Activated CD8-positive, alpha-beta memory T cell treated with anti-CD3 and anti-CD28 coated beads for 1 hour (primary cell): ENCODE measurements at places on chromosomes 16 and 17.

- no peak for DNase-seq
Observed at GRCh38 chr16:1851793-1852192, 20.2 kb downstream of the MEIOB start.

DNA sequence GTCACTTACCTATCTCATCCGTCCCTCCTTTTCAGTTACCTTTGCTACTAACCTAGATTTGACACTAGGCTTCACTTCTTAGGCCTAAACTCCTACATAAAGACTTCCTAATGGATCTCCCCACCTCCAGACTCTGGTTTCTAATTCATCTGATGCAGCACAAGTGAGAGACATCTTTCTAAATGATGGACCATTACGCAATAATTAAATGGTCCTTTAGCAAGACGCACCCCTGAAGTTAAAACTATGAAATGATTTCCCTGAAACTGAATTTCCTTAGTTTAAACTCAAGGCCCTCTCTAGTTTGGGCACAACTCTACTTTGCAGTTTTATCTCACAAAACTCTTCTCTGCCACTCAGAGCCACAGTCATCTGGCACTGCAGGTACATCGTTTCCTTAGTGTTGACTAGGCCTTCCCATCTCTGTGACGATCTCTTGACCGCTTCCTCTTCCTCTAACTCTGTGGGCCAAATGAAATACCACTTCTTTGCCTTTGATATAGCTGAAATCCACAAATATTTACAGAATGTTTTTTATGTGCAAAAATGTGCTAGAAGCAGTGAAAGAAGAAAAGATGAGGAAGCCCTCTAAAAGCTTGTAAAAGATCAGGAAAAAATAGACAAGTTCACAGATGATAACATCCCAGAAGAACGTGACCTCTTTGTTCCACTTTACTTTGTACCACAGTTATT is 3.3 kb downstream of the SYNRG start:
- DNase-seq: no peak

DNA sequence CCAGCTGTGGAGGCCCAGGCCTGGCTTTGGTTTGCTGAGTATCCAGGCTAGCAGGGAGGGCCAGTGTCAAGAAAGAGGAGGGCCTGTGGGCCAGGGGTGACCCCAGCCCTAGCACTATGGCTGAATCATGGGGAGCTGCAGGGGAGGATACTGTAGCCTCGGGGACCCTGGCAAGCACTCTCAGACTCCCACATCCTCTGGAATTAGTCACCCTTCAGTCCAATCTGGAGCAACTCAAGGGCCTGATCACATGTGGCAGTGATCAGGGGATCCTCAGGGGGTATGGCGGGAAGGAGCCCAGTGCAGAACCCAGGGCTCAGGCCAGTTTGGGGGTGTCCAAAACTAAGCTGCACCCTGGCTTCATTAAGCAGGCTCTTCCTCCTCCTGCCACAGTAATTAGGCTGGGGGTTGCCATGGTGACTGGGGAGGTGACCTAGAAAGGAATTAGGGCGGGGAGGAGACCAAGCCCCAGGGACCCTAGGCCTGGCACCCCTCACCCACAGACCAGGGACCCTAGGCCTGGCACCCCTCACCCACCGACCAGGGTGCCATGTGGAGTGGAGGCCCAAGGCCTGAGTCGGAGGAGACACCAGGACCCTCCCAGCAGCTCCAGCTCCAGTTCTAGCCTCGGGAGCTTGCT is 5.8 kb downstream of the NLGN2 start:
- DNase-seq: no peak

GRCh38 chr17:2549392-2550211 is 37.9 kb upstream of the METTL16 start:
- no peak for DNase-seq

DNA sequence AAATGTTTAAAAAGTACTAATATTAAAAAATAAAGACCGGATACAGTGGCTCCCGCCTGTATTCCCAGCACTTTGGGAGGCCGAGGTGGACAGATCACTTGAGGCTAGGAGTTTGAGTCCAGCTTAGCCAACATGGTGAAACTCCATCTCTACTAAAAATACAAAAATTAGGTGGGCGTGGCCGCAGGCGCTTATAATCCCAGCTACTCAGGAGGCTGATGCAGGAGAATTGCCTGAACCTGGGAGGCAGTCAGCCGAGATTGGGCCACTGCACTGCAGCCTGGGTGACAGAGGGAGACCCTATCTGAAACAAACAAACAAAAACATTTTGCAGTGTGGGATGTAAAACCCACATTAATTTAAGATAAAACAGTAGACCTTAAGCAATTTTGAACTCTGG is 11.8 kb downstream of the CDC27 start:
- no peak for DNase-seq

DNA sequence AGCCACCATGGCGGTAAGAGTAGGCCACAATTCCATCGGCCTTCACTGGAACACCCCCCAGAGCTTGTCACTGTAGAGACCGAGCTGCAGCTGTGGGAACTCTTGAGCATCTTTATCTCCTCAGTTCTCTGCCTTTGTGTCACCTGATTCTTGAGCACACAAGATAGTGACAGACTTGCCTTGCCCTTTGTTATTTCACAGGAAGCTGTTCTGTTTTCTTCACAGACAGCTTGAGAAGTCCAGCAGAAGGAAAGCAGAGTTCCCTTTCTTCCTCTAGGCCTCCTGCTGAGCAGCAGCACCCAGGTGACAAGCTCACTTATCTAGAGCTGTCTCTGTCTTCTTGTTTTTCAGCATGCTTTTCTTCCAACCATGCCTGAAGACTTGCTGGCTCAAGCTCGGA is 38.4 kb upstream of the ENDOV start:
- no peak for DNase-seq

- no peak for DNase-seq
Observed at GRCh38 chr16:77721752-77722308, 484 bp upstream of the NUDT7 start.

DNA sequence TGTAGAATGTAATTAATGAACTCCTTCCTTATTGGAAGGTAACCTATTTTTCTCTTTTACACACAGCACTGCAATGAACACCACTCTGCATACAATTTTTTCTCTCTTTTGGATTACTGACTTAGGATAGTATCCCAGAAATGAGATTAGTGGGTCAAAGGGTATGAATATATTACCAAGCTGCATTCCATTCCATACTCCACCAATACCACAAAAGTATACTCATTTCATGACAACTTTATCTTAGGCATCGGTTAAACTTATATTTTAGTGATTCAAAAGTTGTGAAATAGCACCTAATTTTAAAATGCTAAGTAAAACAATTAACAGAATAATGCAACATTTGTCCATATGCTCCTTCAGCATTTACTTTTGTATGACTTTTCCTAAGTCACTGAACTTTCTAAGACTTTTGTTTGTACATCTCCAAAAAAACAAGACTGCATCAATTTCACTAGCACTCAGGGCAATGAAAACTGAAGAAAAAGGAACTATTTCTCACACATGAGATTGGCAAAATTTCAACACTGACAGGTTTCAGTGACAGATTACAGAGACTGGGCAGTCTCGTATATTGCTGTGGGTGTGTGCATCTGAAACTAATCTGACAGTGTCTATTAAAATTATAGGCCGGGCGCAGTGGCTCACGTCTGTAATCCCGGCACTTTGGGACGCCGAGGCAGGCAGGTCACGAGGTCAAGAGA is 32.1 kb downstream of the HELZ start:
- no peak for DNase-seq

- no peak for DNase-seq
Observed at GRCh38 chr17:81635973-81636504, 873 bp downstream of the NPLOC4 start.

DNA sequence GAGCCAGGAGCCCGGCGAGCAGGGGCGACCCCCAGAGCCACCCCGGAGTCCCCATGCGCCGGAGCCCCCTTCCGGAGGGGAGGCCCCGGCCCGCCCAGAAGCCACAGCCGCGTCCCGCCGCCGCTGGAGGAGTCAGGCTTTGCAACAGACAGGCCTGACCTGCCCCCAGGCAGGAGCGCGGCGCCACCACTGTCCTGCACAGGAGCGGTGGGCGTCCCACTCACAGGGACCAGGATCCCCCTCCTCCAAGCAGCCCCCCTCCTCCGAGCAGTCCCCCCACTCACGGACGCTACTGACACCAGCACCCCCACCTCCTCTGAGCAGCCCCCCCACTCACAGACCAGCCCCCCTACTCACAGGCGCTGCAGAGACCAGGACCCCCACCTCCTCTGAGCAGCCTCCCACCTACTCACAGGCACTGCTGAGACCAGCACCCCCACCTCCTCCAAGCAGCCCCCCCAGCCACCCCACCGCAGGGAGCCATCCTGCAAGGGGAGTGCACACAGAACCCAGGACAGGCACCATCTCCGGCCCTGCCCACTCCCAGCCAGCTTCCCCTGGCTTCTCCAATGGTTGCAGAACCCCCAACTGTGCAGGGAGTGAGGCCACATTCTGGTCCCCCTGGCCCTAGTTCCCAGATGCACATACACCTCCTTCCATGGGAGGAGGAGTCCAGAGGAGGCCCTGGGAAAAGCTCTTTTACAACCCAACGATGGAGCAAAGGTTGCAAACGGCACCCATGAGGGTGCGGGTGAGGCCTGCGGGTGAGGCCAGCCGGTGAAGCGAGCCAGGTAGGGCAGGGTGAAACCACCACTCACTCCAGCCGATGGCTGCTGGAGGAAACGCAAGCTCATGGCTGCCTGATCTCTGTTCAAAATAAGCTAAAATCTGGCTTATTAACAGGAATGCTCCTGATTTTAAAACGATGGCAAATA is 69.9 kb downstream of the ABR start:
- no peak for DNase-seq

- no peak for DNase-seq
Observed at GRCh38 chr17:55168958-55169687, 95.6 kb upstream of the HLF start.

DNA sequence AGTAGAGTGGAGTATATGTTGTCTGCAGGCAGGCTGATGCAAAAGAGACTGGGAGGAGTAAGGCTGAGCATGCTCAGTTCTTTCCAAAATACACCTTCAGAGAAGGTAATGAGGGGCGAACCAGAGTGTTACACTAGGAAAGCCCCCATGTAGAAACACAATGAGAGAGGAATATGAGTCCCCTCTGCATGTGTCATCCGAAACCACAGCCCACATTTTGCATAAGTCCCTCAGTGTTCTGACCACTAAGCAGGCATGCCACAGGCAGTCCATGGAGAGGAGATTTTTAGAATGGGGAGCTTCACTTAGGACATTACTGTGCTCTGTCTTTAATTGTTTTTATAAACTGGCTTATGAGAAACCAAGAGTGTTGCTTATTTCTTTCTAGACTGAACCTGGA is 32.0 kb downstream of the SLC6A2 start:
- no peak for DNase-seq

- DNase-seq: no peak
Observed at GRCh38 chr16:23114131-23114904, 34.9 kb downstream of the USP31 start.

- DNase-seq: no peak
Observed at GRCh38 chr16:51312363-51313150, 161.5 kb upstream of the SALL1 start.

DNA sequence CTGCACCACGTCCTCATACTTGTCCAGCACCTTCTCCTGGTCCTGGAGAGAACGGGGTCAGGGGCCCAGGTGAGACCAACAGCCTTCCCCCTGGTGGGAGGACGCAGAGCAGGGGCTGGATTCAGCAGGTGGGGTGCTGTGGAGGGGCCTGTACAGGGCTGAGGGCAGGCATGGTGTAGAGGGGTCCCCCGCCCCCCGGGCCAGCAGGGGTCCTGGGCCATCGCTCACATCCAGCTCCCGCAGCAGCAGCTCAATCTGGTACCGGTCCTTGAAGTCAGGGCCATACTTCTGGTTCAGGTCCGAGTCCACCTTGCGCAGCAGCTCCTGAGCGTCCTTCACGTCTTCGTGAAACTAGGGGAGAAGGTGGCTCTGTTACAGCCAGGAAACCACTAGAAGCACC is 41.6 kb downstream of the PPL start:
- no peak for DNase-seq

DNA sequence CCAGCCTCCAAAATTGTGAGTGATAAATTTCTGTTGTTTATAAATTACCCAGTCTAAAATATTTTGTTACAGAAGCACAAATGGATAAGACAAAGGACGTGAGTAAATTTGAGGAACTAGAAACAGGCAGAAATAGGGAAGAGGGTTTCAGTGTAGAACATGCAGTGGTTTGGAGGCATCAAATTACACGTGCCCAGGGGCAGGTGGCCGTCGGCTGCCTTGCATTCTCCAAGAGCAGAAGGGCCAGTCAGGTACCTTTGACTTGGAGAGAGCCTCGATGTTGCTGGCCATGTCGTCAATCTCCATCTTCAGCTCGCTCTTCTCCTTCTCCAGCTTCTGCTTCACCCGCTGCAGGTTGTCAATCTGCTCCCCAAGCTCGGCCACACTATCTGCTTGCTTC is 54.3 kb downstream of the MYH13 start:
- DNase-seq: no peak

DNA sequence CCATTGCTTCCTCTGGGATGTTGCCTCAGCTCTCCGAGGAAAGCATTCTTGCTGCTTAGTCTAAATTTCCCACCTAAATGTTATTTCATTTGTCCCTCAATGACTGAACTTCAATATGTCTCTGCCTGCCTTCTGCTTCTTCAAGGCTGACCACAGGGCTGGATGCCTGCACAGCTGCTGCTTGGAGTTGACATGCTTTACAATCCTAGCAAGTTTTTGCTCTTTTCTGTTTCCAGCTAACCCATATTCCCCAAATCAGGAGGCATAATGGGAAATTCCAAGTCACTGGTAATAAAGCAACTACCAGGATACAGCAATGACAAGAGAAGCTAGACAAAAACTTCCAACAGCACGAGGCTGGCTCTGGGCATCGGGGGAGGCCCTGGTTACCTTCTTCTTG is 48.9 kb downstream of the GTF3C1 start:
- DNase-seq: no peak

DNA sequence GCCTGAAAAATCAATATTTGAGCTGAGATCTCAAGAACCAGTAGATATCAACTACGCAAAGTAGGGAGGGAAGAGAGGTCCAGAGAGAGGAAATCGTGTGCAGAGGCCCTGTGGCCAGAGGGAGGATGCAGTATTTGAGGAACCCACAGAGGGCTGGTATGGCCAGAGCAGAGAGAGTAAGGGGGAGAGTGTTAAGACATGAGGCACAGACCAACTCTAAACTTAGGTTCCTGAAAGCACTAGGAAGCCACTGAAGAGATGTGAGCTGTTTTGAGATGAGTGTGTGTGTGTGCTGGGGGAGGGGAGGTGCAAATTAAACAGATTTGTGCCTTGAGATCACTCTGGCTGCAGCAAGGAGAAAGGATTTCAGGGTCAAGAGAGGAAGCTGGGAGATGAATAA is 10.9 kb downstream of the SLC13A2 start:
- DNase-seq: no peak

GRCh38 chr17:78783711-78784324 is 1.7 kb upstream of the CYTH1 start:
- no peak for DNase-seq
